ENCODE measurements at places on chromosomes 1 and 21.

- no peak for DNase-seq
These were observed 18.3 kb upstream of the PALMD start for GRCh38 chr1:99627615-99628014.

- DNase-seq, result no peak
These were observed 534.9 kb upstream of the USP24 start for GRCh38 chr1:55749975-55750627.

DNA sequence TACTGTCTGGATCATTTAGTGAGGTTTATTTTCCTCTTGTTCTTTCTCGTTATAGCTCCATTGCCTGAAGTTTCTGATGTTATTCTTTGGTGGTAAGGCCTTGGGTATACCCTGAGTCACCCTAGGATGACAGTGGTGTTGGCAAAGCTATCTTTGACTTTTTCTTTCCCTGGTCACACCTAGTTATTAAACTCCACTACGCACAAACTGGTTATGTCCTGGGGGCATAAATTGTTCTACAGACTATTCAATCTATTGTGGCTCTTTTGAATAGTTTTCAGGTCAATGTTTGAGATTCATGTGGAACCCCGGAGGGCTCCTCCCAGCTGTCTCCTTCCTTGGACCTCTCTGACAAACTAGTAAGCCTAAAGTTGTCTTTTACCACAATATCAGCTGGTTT is 157.7 kb downstream of the SLC35F3 start:
- no peak for DNase-seq

GRCh38 chr1:206748348-206749030 is 22.1 kb upstream of the IL19 start:
- no peak for DNase-seq

DNA sequence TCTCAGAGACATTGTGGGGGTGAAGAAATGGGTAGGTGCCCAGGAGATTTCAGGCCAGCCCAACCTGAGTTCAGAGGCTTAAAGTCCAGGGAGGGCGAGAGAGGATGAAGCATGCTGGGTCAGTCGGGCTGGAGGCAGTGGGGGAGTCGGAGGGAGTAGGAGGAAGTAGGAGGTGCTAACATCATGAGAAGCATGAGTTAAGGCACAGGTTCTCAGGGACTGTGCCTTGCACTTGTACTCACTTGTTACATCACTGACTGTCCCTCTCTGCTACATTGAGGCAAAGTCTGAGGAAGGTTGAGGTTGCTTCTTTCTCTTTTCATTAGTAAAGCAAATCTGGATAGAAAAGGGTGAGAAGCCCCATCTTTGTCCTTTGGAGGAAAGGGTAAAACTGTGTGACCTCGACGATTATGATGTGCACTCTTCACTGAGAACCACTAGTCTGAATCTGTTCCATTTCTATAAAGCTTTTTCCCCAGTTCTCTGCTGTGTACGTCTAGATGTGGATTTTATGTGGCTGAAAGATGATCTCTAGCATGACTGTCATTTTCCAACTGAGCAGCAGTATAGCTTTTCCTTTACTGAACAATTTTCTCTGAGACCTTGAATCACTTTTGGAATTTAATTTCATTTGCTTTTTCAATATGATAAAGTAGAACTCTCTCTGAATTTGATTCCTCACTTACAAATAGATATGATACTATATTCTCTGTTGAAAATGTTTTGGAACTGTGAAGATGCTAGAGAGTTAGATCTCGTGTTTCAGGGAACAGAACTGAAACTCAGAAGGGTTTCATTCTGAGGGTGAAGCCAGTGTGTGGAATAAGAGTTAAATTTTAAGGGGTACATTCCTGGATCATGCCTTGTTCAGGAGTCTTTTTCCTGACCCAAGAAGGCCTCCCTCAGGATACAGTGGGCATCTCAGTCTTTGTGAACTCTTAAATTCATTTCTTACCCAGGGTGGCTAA is 94.6 kb downstream of the FGGY start:
- no peak for DNase-seq

GRCh38 chr1:107532318-107532717 is 391.5 kb downstream of the NTNG1 start:
- DNase-seq, result no peak

DNA sequence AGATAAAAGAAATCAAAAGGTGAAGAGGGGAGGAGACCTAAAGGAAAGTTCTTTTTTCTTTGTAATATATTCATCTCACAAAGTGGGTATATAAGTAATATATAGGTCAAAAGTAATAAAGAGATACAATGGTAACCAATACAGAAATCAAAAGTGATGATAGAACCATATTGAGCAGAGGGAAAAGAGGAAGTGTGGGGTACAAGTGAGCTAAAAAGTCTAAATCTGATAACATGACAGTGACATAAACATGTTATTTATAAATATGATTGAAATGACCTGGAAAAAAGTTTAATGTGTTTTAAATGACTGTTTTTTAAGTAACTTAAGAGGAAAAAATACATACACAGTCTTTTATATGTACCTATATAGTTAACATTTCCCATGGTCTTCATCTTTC is 70.5 kb downstream of the MRPL39 start:
- no peak for DNase-seq

DNA sequence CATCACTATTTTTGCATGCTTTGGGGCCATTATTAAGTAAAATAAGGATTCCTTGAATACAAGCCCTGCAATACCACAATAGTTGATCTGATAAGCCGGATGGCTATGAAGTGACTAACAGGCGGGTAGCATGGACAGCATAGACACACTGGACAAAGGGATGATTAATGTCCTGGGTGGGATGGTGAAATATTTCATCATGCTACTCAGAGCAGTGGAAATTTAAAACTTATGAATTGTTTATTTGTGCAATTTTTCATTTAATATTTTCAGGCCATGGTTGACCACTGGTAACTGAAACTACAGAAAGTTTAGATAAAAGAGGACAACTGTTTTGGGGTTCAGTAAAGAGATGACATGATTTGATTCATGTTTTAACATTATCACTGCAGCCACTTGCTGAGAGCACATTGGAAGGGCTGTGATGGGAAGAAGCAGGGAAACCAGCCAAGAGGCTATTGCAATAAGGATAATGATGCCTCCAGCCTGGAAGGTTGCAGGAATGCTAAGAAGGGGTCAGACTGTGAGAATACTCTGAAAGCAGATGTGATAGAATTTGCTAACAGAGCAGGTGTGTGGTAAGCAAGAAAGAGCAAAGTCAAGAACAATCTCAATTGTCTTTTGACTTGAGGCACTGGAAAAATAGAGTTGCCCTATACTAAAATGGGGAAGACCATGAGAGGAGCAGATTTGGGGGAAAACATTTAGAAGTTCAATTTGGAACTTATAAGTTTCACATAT is 62.5 kb upstream of the TNFSF4 start:
- no peak for DNase-seq

DNA sequence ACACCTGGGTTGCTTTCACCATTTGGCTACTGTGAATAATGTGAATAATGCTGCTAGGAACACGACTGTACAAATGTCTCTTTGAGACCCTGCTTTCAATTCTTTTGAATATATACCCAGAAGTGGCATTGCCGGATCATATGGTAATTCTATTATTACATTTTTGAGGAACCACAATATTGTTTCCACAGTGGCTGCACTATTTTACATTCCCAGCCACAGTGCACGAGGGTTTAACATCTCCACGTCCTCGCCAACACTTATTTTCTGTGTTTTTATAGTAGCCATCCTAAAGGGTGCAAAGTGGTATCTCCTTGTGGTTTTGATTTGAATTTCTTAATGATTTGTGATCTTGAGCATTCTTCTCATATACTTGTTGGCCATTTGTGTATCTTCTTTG is 15.7 kb downstream of the FHAD1 start:
- DNase-seq, result no peak

GRCh38 chr21:31446226-31446855 is 102.3 kb upstream of the TIAM1 start:
- DNase-seq, result no peak

GRCh38 chr1:155910621-155911121 is 478 bp downstream of the RIT1 start:
- no peak for DNase-seq

GRCh38 chr1:70134148-70134547 is 71.2 kb downstream of the LRRC40 start:
- DNase-seq, result no peak

- DNase-seq, result no peak
These were observed 5.9 kb upstream of the PLEKHG5 start for GRCh38 chr1:6497215-6497866.

DNA sequence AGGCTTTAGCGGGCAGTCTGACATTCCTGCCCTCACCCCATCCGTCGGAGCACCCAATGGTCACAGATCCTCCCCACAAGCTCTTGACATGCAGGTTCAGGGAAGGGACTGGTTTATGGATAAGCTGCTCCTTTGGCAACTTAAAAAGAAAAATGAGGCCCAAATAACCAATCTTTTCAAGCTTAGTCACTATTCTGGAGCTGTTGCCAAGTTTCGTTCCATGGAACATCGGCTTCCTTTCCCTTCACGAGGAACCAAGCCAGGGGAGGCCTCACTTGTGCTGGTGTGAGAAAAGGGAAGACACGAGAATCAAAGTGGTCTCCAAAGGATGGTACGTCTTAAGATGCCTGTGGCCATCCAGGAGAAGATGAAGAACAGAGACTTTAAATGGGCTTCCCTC is 46.1 kb upstream of the LPAR3 start:
- DNase-seq, result no peak

- no peak for DNase-seq
These were observed 1.1 kb downstream of the POGZ start for GRCh38 chr1:151457911-151458801.

- DNase-seq, result no peak
These were observed 13.7 kb downstream of the SKI start for GRCh38 chr1:2241820-2242219.

- no peak for DNase-seq
These were observed 36.1 kb downstream of the LRRC40 start for GRCh38 chr1:70169018-70169839.

DNA sequence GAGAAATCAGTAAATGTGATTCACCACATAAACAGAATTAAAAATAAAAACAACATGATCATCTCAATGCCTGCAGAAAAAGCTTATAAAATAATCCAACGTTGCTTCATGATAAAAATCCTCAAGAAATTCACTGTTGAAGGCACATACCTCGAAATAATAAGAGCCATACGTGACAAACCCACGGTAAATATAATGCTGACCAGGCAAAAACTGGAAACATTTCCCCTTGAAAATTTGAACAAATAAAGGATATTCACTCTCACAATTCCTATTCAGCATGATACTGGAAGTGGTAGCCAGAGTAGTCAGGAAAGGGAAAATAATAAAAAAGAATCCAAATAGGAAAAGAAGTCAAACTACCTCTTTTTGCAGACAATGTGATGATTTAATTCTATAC is 148.8 kb downstream of the BRINP3 start:
- no peak for DNase-seq

- DNase-seq, result no peak
These were observed 165.6 kb downstream of the DSCAM start for GRCh38 chr21:40681164-40681859.

DNA sequence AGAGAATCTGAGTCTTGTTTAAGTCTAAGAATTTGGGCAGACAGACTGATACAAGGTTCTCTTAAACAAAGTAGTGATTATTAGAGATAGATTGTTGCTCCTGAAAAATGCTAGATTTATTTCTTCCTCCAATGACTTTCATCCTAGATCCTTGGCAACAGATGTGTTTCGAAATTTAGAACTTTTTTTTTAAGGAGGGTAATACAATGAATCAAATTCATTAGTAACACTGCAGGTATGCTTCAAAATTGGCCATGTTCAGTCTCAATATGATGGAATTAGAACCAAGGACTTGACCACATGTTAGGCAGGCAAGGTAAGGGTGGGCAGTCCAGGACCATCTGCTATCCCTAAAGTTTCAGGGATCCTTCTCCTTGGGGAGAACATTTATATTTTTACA is 4.5 kb upstream of the LCE1F start:
- no peak for DNase-seq

DNA sequence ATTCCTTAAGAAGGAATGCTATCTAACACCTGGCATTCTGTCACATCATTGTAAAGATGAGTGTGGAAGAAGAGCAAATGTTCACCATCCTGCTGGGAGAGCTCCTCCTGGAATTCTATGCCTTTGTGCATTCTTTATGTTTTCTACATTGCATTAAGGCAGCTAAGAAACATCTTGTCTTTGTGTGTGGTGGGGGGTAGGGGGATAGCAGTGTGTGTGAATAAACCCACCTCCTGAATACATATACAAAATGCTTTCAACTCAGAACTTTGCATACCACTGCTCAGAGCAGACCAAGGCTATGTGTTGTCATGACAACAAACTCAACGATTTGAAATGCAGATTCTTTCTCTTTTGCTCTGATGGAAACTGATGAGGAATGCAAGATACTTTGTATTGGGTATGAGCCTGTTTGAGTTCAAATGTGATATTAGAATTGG is 193.6 kb upstream of the KAZN start:
- no peak for DNase-seq

DNA sequence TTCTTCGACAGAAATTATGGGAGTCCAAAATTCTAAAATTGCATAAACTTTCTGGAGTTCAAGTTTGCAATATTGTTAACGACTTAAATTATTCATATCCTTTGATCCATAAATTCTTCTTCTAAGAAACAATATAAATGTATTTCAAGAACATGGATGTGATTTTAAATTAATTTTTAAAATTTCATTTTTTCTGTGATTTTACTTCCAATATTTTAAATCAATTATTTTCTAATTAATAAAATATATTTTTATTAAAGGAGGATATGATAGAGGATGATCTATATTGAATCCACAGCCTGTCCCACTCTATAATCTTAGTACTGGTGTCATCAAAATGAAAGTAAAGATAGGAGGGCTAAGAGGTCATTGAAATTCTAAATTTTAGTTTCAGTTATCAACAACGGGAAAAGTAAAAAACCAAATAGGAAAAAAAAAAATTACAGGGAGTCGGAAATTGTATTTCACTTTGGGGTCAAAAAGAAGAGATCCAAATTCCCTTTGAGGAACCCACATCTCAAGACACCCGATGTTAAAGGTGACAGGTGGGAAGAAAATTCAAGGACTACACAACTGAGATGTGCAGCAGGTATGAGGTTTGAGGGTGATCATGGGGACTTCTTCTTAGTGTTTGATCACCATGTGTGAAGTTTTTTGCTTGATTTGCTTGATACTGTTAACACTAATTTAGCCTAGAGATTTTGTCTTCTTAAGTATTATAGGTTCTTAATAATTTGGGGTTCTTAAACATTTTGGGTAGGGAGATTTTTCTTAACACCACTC is 154.8 kb upstream of the RGS18 start:
- DNase-seq, result no peak

- DNase-seq, result no peak
These were observed 75.7 kb downstream of the GALNT2 start for GRCh38 chr1:230142608-230143210.

GRCh38 chr21:46603228-46603627 is 1.7 kb downstream of the S100B start:
- DNase-seq, result no peak

GRCh38 chr1:88118176-88118845 is 565.8 kb upstream of the PKN2 start:
- no peak for DNase-seq

GRCh38 chr1:4118746-4119515 is 218.9 kb upstream of the C1orf174 start:
- DNase-seq, result no peak

- DNase-seq, result no peak
These were observed 1.2 kb downstream of the MTF2 start for GRCh38 chr1:93080179-93080823.

GRCh38 chr1:246309247-246309884 is 197.7 kb downstream of the SMYD3 start:
- DNase-seq, result no peak

- no peak for DNase-seq
These were observed 4.5 kb downstream of the RPS6KA1 start for GRCh38 chr1:26533951-26534509.

- no peak for DNase-seq
These were observed 87.6 kb upstream of the TRABD2B start for GRCh38 chr1:48084826-48085225.
